Activated CD8-positive, alpha-beta memory T cell treated with anti-CD3 and anti-CD28 coated beads for 1 hour (primary cell): ENCODE measurements at places on chromosomes 4 and X.
A peak's percentile ranks its signal among the peaks of the same experiment; 100 is the strongest.

- no peak for DNase-seq
Measured at GRCh38 chr4:40197879-40198689, 1.3 kb downstream of the RHOH start.

DNA sequence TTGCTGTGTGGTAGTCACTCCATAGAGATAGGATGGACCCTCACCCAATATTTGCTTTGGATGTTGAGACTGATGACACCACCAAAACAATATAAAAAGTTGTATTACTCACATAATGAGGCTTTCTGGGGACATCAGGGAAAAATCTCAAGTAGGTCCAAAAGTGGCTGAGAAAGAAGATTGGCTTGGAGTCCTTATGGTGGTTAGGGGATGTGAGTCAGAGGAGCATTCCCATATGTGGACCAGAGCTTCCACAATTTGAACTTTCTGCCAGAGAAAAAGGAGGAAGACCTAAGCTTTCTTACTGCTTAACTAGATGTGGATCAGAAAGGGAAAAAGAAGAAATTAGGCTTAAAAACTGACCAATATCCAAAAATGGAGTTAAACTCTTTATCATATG lies 460.5 kb downstream of the SH3BGRL start:
- no peak for DNase-seq

- DNase-seq = no peak
Measured at GRCh38 chr4:131337936-131338335, 1811.2 kb upstream of the PCDH10 start.

DNA sequence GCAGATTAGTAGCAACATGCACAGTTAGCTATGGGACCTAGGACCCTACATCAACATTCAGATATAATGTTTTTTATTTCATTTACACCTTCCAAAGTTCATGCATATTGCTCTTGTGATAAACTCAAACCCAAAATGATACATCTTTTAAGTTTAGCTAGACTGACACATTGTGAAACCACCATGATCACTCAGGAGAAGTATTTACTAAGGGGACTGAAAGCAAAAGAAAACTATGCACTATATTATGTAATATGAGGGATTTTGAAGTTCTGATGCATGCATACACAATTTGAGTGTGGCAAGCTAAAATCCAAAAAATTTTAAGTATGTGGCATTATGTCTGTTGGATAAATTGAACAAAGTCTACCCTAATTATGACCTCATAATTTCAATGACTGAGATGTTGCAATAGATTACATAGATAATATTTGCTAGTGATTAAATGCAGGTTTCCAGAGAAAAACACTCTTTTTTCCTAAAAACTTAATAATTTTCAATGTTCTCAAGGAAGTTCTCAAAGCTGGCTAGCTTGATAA lies 914.8 kb upstream of the GRIA3 start:
- DNase-seq = no peak

DNA sequence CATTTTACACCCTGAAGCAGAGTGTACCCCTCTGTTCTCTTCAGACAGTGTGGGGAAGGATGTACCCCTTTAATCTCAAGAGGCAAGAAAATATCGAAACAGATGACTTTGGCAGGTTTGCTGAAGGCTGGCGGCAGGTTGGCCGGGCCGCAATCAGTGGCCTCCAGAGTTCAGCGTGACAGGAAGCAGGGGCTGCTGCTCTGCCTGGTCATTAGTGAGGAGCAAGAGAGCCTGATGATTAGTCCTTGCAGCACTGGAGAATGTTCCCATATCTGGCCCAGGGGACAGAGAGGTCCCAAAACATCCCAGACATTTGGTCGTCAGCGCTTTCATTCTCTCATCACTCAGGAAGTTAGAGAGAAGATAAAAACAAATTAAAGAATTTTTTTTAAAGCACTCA lies 352.8 kb downstream of the SPRY1 start:
- no peak for DNase-seq

GRCh38 chr4:70504733-70505132 lies 13.6 kb upstream of the AMTN start:
- no peak for DNase-seq

DNA sequence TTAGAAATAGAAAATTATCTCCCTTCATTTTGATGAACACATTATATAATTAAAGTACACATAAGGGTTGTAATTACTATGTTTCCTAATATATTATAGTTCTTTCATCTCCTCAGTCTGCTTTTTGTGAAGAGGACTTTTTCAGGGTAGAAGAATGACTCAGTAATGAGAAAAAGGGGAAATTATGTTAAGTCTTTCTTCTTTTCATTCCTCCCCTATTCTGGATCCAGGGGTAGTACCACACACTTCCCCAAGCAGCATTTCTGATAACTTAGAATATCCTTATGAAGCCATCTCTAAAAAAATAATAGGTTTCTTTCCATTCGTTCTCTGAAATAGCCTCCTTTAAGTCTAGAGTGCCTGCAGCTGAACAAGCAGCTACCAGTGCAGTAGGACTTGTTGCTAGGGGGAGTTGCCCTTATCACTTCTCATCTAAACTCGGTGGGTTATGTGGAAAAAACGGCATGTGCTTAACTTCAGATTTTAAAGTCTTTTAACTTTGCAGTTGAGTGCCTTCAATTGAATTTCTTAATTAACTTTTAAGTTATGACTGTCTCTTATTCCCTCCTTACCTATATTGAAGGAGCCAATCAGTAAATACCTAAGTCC lies 184.8 kb downstream of the ARHGAP24 start:
- DNase-seq = no peak

- DNase-seq = peak; percentile 8
Measured at GRCh38 chrX:12901486-12901885, 4.9 kb upstream of the TLR8 start.

GRCh38 chrX:45751156-45751555 lies 550.5 kb upstream of the DIPK2B start:
- DNase-seq = no peak

DNA sequence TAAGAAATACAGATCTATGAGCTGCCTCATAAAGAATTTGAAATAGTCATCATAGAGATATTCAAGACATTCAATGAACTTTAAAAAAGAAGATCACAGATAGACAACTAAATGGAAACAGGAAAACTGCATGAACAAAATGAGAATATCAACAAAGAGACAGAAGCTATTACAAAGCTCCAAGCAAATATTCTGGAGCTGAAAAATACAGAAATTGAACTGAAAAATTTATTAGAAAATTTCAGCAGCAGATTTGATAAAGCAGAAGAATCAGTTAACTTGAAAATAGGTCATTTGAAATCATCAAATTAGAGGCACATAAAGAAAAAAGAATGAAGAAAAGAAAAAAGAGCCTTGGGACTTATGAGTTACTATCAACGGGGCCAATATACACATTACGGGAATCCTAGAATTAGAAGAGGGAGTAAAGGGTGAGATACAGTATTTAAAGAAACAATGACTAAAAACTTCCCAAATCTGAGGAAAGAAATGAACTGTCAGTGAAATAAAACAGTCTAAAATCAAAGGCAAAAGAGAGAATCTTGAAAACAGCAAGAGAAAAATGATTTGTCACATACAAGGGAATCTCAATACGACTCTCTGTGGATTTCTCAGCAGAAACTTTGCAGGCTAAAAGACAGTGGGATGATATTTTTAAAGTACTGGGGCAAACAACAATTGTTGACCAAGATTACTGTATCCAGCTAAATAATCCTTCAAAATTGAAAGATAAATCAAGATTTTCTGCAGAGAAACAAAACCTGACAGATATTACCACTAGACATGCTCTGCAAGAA lies 641.6 kb downstream of the ANKRD50 start:
- DNase-seq = no peak

GRCh38 chr4:57425610-57426009 lies 315.4 kb upstream of the IGFBP7 start:
- no peak for DNase-seq
